ENCODE measurements at places on chromosomes 5 and 9.

DNA sequence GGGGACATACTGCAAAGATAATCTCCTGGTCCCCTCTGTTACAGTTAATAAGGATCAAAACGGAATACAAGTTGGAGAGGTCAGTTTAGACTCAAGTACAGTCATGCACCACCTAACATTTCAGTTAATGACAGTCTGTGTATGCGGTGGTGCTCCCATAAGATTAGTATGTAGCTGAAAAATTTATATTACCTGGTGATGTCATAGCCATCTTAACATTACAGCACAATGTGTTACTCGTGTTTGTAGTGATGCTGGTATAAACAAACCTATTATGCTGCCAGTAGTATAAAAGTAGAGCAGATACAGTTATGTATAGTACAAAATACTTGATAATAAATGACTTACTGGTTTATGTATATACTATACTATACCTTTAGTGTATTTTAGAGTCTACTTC, 207.9 kb downstream of the GDNF start:
- DNase-seq: no peak

- no peak for DNase-seq
Observed at GRCh38 chr9:116070256-116070914, 83.2 kb upstream of the PAPPA start.

DNA sequence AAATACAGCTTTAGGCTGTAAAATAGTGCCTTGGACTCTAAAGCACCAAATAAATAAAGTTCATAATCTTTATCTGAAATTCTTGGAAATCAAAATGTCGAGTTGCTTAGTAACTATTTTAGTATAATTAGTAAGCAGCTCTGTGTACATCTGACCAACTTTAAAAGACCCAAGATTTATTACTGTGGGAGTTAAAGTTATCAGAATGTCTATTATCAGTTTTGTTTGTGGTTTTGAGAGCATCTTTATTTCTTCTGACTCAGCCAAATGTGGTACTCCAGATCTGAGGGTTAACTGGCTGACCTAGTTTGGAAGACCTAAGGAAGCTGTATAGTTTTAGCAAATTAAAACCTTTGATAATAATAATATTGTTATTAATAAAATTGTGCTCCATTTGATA, 81.2 kb downstream of the PRLR start:
- DNase-seq: no peak

DNA sequence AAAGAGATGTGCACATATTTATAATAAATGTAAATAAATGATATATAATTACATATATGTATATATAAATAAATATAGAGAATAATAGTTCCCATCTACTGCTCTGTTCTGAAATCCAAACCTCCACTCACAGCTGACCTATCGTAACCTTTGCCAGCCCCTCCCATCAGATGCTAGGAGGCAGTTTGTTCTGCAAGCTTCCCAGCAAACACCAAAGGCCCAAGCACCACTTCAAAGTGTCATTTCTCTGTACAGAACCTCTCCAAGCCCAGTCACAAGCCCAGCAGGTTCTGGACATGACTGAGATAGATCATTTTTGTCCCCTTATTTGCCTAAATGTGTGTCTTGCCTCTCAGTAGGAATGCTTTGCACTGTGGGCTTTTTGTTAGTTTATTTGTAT, 62.4 kb downstream of the MFAP3 start:
- DNase-seq: no peak

- DNase-seq: peak; percentile 64
Observed at GRCh38 chr5:60649288-60649917, 50.6 kb downstream of the DEPDC1B start.

- DNase-seq: no peak
Observed at GRCh38 chr9:121646992-121647391, 4.4 kb upstream of the DAB2IP start.

DNA sequence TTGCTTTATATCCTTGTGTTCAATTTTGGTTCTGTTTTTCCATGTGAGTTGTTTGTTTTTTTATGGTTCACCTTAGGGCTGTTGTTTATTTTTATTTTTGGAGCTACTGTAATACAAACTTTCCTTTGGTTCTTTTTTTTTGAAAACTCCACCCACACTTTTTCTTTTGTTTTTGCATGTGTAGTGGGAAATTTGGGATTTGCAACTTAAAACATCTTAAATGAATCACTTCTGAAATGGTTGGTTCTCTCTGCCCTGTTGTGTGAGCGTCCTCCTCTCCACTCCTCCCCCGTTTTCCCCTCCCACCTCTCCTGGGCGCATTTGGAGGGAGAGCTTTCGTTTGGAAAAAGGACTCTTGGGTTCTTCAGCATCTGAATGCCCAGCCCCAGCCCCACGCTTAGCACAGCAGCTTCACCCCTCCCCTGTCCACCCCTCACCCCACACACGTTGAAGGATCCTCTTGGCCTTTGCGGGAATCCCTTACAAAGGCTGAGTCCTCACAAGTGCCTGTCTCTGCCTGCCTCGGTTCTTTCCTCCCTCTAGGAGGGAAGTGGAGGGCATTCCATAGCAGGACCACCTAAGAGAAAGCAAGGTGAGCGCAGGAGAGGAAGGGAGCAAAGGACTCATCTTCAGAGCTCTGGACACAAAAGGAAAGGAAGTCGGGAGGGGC, 67.2 kb downstream of the DMRT1 start:
- no peak for DNase-seq

GRCh38 chr5:125695996-125696655, 727.1 kb upstream of the GRAMD2B start:
- no peak for DNase-seq

- DNase-seq: no peak
Observed at GRCh38 chr9:114015607-114016006, 62.5 kb downstream of the AMBP start.

- no peak for DNase-seq
Observed at GRCh38 chr5:172721455-172722326, 49.3 kb downstream of the DUSP1 start.

- no peak for DNase-seq
Observed at GRCh38 chr9:94812343-94812742, 85.8 kb downstream of the AOPEP start.

Data from B cell (primary cell).